Activated CD4-positive, alpha-beta T cell treated with anti-CD3 and anti-CD28 coated beads for 24 hours (primary cell): ENCODE measurements at places on chromosomes 4 and X.

- no peak for DNase-seq
Observed at GRCh38 chr4:184778325-184778724, 44.4 kb upstream of the CENPU start.

DNA sequence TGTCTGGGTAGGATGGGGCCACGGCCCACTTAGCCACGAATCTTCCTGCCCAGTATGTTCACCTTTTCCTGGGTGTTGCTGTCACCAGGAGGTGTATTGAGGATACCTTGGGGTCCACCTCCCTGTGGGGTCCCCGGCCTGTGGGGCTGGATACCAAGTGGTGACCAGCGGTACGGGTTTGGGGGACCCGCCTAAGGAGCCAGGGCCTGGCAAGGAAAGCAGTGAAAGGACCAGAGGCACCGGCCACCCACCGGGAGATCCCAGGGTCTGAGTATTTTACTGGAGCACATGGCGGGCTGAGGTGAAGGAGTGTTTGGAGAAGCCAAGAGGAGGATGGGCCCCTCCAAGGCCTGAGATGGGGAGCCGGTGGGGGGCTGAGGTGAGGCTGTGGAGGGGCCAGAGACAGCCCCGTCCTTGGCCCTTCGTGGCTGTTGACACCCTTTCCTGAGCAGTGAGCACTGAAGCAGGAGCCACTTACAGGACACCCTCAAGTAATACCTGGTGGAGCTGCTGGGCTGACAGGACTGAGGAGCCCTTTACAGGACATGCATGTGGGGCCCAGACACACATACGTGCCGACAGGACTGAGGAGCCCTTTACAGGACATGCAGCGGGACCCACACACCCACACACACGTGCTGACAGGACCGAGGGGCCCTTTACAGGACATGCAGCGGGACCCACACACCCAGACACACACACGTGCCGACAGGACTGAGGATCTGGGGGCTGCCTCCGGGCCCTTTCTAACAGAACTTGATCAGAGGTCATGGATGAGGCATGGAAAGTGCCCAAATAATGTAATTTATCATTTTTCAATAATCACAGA lies 38.4 kb downstream of the TMEM271 start:
- DNase-seq: no peak

DNA sequence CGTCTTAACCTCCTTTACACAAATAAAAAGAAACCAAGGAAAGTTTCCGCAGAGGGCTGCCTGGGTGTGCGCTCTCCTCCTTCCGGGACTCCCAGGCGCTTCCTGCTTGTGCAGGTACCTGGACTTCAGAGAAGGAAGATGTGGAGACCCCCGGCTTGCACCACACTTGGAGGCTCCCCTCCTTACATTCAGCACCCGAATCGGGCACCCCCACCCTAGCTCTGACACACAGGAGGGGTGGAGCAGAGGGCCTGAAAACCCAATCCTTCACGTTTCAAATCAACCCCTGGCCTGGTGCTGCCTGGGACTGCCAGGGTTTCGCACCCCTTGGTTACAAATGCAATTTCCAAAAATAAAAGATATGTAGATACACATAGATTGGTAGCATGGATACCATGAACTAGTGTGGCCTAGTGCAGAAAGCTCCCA lies 3.1 kb downstream of the NKX3-2 start:
- DNase-seq: no peak

DNA sequence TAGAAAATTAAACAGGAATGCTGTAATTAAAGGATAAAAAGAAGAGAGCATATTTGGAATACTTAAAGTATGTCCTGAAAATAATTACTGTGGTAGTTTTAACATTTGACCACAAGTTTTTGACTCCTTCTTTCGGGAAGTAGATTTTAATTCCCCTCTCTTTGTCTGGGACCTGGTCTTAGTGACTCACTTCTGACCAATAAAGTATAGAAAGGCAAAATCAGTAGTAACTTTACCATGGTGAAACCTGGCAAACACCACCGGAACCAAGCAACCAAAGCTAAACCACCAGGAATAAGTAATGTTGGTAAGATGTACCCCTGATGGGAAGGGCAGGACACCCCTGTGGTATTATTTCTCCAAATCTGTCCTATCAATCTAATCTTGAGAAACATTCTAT lies 314.8 kb downstream of the PDHA2 start:
- no peak for DNase-seq

DNA sequence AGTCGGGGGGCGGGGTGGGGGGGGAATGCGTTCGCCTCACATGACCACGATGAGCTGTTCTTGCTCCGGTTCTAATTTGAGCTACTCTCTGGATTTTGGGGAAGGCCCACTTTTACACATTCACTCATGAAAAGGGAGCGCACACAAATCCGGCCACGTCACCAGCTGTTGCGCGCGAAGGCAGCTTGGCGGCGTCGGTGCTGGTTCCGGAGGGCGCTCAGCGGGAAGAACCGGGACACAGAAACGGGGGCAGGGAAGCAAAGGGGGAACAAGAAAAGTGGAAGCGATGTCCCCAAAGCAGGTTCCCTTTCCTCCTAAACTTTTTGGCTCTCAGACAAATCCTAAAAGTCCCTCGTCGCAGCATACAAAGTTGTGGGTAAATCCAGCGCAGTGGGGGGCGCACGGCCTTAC lies 605 bp downstream of the ANXA5 start:
- peak; percentile 35 for DNase-seq

GRCh38 chr4:1684506-1685234 lies 557 bp upstream of the FAM53A start:
- peak; percentile 97 for DNase-seq

DNA sequence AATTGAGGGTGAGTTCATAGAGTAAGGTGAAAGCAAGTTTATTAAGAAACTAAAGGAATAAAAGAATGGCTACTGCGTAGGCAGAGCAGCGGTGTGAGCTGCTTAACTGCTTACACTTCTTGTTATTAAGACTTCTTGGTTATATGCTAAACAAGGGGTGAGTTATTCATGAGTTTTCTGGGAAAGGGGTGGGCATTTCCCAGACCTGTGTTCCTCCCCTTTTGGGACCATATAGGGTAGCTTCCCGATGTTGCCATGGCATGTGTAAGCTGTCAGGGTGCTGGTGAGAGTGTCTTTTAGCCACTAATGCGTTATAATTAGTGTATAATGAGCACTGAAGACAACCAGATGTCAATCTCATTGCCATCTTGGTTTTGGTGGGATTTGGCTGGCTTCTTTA lies 126.5 kb downstream of the ARSF start:
- no peak for DNase-seq

DNA sequence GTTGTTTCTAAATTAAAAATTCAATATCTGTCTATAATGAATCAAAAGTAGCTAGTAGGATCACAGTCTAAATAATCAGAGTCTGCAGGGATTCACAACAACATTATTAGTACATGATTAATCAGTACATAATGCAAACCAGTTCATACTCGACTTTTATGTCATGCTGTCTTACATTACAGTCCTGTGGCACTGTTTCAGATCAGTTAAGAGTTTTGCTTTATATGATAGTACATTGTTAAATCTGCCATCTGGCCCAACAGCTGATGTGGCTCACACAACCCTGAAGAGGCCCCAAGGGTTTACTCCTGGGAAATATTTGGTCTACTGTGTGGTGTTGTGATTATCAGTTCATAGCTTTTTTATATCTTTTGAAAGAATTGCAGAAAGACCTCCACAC lies 247.1 kb upstream of the ETNPPL start:
- DNase-seq: no peak

DNA sequence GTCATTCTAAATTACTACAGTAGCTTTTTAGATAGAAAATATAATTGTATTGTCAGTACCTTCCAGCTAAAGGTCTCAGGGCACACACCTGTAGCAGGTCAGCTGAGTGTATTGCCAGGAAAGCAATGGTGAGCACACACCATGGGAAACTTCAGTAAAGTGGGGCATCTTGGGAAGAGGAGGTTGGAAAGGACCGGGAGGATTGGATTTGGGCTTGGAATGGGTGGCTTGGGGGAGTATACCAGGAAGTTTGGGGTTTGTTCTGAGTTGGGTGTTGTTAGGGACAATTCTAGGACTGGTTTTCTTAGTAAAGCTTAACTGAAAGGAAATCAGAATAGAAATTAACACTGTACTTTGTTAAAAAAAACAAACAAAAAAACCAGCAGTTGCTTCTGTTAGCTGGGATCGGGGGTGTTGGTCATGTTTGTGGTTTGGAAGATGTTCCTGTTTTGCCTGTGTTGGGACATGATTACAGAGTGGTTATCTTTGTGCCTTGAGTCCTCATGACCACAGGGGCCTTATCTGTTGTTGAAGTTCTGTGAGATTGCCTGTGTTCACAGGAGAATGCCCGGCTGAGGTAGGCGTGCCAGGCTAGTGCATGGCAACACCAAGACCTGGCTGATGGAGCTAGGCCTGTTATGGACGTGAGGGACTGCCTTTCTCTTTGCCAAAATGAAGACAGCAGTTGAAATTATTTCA lies 35.1 kb downstream of the PRIMPOL start:
- DNase-seq: no peak

- DNase-seq: no peak
Observed at GRCh38 chr4:21522296-21522695, 426.3 kb downstream of the KCNIP4 start.

DNA sequence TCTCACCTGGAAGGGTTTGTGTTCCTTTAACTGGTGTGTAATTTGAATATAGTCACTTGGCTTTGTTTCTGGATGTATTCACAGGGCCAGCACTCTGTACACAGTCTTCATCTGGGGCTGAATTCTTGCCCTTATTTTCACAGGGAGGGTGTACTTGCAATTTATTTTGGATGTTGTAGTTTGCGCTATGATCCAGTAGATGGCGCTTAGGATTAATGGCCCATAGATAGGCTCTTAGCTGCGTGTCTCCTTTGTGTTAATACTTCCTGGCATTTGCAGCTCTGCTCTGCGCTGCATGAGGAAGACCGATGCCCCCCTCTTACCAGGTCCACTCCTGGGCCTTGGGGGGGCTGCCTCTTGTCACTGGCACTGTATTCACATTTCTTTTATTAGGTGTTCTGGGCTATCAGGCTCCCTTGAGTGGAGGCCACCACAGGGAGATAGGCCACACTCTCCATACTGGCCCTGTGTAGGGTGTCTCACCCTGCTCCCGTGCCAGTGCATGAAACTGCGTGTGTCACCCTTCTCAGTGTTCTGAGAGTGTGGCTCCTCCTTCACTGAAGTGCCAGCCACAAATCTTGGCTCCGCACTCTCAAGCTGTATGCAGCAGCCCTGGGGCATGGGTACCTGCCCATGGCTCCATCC lies 562.2 kb downstream of the ZIC3 start:
- no peak for DNase-seq

DNA sequence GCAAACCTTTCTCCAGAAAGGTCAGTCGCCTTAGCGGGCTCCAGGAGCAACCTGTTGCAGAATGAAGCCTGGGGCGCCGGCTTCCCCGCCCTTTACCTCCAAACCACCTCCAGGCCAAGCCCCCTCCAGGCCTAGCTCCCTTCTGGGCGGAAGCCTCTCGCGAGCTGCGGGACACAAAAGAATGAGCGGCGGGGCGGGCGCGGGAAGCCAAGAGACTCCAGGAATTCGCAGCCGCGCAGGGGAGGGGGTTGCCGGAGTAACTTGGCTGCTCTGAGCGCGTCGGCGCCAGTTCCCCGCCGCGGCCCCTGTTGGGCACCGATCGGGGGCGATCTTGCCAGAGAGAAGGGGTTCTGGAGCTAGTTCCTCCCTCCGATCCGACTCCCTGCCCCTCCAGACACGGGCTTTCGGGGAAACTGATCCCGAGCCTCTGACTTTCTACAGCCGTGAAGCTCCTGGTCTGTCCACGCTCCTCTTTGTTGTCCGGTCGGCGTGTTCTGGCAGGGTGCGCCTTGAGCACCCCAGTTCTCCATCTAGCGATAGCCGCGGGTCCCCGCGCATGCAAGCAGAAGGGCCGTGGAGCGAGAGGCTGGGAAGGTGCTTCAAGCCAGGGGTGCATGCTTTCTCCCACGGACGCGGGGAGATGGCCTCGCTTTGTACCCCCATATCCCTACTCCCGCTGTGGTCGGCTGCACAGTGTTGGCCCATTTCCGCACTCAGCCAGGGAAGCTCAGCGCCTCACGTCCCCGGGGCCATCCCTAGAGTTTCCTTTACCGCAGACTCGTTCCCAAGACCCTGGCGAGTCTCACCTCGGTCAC lies 1.2 kb downstream of the PROM1 start:
- DNase-seq: no peak

GRCh38 chrX:45710081-45710801 lies 509.6 kb upstream of the DIPK2B start:
- DNase-seq: peak; percentile 33

DNA sequence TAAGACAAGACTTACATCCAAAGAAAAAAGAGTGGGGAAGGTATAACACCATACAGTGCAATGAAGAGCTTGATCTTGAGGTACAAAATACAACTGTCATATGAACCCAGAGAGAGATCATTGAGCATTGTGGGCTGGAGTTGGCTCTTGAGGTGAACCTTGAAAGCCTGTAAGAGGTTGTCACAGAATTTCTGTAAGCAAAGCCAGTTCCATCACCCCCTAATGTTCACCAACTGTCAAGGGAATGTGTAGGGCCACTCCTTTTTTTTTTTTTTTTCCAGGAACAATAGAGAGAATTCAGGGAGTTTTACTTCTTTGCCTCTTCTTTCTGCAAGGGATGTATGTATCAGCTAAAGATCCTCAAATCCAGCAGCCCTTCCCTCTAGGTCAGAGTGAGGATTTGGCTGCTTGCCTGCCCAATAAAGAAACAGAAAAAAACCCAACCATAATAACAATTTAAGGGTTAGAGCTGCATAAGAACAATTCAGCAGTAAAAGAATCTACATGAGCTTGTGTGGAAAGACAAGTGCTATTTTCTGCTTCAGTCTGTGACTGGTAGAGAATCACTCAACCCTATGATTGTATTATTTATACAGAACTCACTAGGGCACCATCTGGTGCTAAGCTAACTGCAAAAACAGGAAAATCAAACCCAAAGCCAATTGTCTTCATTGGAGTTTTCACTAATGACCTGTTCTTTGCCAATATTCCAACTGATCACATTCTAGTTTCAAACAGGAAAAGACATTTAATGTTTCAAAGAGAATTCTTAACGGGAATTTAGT lies 217.5 kb upstream of the TEX13C start:
- DNase-seq: no peak

DNA sequence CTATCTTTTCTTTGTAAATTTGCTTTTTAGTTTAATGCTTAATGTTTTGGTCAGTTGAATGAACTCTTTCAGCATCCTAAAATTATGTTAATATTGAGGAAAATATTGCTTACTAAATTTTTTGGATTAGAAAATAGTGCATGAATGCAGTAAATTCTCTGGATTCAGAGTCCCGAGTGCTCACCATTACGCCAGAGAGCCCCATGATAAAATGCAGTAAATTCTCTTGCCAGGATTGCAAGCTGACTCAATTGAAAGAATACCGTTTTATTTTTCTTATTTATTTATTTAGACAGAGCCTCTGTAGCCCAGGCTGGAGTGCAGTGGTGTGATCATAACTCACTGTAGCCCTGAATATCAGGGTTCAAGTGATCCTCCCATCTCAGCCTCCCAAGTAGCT lies 60.9 kb upstream of the ENPEP start:
- DNase-seq: no peak

DNA sequence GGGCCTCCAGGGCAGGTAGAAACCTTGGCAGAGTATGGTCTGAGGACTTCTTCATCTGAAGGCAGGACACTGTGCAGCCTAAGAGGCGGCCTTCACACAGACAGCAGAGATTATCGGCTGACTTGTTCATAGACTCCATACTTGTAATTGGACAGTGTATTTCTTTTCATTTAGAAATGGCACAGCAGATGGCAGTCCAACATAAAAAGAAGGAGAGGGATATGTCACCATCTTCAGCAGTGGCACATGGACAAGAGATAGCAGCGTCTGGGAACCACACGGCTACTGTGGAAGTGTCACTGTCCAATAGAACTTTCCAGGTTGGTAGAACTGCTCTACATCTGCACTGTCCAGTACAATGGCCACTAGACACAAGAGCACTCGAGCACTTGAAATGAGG lies 21.7 kb upstream of the GEMIN8 start:
- DNase-seq: no peak
